ENCODE measurements at places on chromosomes 1 and 21.

- DNase-seq, result no peak
Measured at GRCh38 chr21:33490991-33491372, 534 bp downstream of the DNAJC28 start.

DNA sequence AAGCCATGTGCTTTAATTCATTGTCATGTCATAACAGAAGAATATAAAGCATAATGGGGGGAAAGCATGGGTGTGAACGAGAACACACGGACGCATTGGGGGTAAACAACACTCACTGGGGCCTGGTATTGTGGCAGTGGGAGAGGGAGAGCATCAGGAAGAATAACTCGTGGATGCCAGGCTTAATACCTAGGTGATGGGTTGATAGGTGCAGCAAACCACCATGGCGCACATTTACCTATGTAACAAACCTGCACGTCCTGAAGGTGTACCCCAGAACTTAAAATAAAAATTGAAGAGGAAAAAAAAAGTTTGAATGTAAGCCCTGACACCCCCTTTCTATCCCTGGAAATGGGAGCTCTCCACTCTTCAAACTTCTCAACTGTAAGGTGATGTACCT lies 34.9 kb upstream of the CACHD1 start:
- no peak for DNase-seq

- no peak for DNase-seq
Measured at GRCh38 chr1:230902349-230902923, 34.1 kb upstream of the C1orf198 start.

DNA sequence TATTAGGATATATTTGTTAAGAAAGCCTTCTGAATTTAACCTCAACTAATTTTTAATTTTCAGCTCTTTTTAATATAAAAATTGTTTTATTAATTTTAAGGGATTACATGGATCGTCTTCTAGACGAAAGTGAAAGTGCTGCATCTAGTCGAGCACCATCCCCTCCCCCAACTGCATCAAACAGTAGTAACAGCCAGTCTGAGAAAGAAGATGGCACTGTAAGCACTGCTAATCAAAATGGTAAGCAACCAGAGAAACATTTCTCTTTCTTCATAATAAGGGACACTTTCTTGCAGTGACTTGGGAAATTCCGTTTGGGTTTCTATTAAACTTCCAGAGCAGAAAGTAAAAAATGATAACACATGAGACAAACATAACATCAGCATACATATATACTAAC lies 56.9 kb downstream of the MIER1 start:
- DNase-seq, result no peak

GRCh38 chr21:15671188-15671587 lies 58.6 kb upstream of the USP25 start:
- no peak for DNase-seq

GRCh38 chr1:182829285-182829932 lies 9.7 kb upstream of the DHX9 start:
- no peak for DNase-seq

DNA sequence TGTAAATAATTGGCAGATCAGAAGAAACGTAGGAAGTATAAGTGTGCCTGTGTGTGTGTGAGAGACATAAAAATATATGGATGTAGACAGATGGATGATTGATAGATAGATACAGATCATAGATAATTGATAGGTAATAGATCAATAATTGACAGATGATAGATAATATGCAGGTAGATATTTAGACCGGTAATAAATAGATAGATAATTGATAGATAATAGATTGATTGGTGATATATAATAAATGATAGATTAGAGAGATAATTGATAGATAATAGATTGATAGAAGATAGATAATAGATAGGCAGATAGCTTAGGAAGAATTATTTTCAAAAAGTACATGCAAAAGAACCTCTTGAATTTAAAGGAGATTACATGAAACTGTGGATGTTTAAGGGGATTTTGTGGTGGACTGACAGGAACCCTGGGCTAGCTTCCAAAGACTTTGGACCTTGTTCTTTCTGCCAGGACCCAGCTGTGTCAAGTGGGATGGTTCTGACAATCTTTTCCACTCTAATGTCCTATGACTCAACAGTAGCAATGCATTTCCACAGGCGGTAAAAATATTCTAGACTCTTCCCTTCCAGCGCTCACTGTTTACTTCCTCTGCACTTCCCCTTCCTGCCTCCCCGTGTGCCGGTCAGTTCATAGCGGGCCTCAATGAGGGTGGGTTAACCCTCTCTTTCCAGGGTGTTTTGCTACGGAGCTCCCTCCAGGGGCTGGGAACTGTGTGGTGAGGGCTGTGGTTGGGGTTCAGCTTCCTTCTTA lies 39.4 kb downstream of the KCNJ15 start:
- no peak for DNase-seq

- no peak for DNase-seq
Measured at GRCh38 chr1:88825721-88826120, 65.6 kb downstream of the GTF2B start.

DNA sequence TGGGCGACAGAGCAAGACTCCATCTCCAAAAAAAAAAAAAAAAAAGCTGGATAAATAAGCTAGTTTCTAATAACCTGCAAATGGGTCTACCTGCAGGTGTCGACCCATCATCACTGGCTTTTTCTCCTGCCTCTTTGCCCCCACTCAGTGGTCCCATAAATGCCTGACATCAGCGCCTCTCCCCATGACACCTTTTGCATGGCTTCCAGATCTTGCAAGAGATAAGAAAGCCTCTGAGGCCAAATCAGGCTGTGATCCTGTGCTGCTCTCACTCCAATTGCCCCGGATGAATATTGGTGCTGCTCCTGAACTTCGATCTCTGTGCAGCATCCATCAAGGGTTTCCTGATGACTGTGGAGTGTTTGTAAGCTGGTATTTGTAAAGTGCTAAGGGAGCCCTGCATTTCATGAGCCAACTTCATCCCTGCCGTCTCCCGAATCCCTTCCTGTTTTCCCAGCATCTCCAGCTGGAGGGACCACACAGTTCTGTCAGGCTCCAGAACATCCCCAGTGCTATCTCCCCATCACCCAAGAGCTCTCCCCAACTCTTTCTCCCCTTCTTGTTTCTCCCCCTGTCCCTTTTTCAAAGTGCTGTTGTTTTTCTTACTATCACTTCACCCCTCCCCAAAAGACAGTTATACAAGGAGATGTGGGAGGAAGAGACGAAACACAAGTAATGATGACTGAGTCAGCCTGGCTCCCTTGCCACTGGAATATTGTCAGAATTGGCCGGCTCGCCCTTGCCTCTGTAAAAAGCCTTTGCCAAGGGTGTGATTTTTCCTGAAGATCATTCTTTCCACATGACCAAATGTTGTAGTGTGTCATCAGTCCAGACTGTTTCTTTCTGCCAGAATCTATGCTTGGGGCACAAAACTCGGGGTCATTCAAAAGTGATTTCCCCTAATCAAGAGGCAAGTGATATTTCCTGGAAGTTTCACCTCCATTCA lies 2.8 kb upstream of the EFHD2 start:
- DNase-seq, result no peak

DNA sequence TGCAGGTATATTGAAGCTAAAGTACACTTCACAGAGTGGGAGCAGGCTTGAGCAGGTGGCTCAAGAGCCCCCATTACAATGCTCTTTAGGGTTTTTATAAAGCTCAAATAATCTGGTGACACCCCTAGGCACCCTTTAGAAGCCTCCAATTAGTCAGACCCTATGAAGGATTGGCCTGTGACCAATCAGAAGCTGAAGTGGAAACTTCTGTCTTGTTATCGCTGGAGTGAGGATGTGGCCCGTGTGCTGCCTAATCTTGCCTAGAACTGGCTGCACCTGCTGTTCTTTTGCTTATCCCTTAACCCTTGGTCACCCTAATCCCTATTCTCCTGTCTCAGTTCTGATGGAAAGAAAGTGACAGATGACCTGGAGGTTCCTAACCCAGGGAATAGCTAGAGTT lies 70.8 kb upstream of the ABCG1 start:
- no peak for DNase-seq

- no peak for DNase-seq
Measured at GRCh38 chr1:115168026-115168425, 78.7 kb upstream of the TSPAN2 start.

DNA sequence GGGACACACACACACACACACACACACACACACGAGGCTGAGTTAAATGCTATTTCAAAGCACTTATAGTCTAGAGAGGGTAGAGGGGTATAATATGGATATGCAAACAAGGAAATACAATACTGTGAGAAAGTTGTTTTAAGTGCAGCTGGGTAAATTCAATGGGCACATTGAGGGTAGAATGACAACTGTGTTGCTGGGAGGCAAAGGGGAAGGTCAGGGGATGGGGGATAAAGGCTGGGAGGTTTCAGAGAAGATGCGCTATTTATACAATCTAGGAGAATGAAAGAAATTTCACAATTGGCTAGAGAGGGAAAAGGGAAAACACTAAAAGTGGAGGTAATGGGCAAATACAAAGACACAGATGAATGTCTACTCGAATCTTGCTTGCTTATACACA lies 19.4 kb downstream of the EXTL2 start:
- DNase-seq, result no peak

GRCh38 chr1:72481420-72481970 lies 199.2 kb upstream of the NEGR1 start:
- no peak for DNase-seq

DNA sequence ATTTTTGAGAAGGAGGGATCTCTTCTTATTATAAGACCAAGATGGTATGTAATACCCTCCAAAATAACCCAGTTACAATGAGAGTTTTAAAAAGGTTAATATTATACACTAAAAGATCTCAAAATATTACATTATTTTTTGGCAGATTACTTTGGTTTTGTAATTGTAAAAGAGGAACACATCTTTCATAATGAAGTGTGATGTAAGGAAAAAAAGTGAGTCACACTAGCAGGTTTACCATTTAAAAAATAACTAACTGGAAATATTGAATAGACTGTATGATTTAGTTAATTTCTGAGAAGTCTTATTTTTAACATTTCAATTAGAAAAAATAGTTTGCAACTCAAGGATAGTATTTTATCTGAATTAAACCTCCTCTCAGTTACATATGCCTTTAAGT lies 1.1 kb downstream of the F5 start:
- no peak for DNase-seq

GRCh38 chr1:107430540-107431228 lies 289.8 kb downstream of the NTNG1 start:
- no peak for DNase-seq

- DNase-seq, result no peak
Measured at GRCh38 chr1:43466403-43466802, 12.7 kb upstream of the HYI start.

GRCh38 chr1:203325418-203326091 lies 20.2 kb downstream of the BTG2 start:
- no peak for DNase-seq

- no peak for DNase-seq
Measured at GRCh38 chr1:5340560-5341130, 651.6 kb downstream of the NPHP4 start.

- peak; percentile 69 for DNase-seq
Measured at GRCh38 chr1:223233410-223234169, 90.5 kb upstream of the TLR5 start.

DNA sequence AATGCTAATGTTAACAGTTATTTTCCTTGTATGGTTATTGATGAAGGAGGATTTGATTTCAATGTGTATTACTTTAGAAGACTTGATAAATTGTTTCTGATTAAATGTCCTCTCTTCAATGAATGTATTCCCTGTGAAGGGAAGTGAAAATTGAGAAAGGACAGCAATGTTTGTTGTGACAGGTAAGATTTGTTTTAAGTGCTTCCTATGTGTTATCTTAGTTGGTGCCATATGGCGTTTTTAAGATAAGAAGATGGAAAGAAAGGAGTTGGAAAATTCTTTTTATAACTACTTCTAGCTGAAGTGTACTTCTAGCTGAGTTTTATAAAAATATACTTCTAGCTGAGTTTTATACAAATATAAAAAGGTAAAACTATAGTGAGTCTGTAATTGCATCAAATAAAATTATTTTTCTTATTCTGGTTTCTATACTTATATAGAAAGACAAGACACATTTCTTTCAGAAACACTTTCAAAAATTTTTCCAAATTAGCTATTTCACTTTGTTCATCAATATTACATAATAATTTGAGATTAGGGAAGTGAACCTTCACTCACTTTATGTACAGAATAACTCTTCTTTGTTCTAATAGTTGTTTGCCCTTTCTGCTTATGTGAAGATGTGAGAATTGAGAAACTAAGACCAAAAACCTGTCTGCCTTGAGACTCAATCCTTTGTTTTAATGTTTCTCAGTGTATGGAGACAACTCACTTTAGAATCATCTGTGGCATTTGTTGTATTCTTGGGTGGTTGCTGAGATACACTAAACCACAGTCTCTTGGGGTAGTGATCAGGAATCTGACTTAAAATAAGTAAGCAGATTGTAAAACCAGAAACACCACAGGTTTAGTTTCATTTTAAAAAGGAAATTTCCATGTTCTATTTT lies 382.9 kb upstream of the B3GALT2 start:
- no peak for DNase-seq

DNA sequence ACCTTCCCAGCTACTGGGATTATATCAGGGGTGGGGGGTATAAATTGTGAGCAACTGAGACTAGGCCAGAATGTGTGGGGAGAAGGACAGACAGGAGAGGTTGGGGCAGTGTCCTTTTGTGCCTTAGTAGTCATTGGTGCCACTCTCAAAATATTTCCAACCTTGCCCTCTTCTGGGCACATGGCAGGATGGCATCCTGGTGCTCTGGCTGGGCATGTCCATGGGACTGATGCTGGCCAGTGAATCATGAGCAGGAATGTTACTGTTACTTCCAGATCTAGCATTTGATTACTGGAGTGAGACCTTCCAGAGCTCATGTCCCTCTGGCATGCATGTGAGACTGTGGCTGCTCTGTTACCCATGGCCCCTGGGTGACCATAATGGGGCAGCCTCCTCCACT lies 151.2 kb downstream of the MATN1 start:
- DNase-seq, result no peak

- DNase-seq, result no peak
Measured at GRCh38 chr1:94022471-94023189, 98.3 kb downstream of the ABCA4 start.

DNA sequence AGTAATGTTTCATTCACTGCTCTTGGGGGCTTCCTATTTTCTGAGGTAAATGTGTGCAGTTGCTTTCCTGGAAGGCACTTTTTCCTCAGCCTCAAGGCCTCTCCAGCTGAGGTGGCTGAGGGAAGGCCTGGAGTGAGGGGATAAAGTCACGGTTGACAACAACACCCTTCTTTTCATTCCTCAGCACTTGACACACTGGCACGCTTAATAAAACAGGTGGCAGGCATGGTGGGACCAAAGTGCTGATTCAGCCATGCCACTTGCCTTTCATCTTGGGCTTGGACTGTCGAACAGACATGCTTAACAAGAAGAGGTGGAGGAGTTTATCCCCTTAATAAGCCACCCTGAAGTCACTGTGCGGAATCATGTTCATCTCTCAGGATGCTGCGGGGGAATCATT lies 23.6 kb upstream of the GRHL3 start:
- DNase-seq, result no peak

Measured in coronary artery (tissue), 2 donors.